B cell (primary cell): ENCODE measurements at places on chromosomes 12 and 14. TPM values are rescaled to one million over a fixed set of nuclear protein-coding genes. Genes with fewer than 3 reads are reported as not detected.

GRCh38 chr14:80768646-80769045 lies 172.9 kb downstream of the CEP128 start:
- no peaks in the 10 kb centered on the region for H3K4me1 ChIP-seq
- no peaks in the 10 kb centered on the region for H3K27me3 ChIP-seq
- no peak overlapping the region for H3K4me3 ChIP-seq
- H3K27ac ChIP-seq: no peak overlapping the region
- H3K36me3 ChIP-seq: no peaks in the 10 kb centered on the region

GRCh38 chr12:112676507-112676906 lies 115.0 kb upstream of the RPH3A start:
- peaks cover 7% of the 10 kb centered on the region for H3K27me3 ChIP-seq
- no peak overlapping the region for H3K27ac ChIP-seq
- no peaks in the 10 kb centered on the region for H3K4me1 ChIP-seq
- DNase-seq: no peak
- no peak overlapping the region for H3K4me3 ChIP-seq
- no peaks in the 10 kb centered on the region for H3K36me3 ChIP-seq

- peaks cover 9% of the 10 kb centered on the region for H3K4me1 ChIP-seq
- no peak overlapping the region for H3K27ac ChIP-seq
- no peak overlapping the region for H3K4me3 ChIP-seq
- no peak for DNase-seq
Measured at GRCh38 chr12:131040491-131040890, 86.8 kb downstream of the ADGRD1 start.

DNA sequence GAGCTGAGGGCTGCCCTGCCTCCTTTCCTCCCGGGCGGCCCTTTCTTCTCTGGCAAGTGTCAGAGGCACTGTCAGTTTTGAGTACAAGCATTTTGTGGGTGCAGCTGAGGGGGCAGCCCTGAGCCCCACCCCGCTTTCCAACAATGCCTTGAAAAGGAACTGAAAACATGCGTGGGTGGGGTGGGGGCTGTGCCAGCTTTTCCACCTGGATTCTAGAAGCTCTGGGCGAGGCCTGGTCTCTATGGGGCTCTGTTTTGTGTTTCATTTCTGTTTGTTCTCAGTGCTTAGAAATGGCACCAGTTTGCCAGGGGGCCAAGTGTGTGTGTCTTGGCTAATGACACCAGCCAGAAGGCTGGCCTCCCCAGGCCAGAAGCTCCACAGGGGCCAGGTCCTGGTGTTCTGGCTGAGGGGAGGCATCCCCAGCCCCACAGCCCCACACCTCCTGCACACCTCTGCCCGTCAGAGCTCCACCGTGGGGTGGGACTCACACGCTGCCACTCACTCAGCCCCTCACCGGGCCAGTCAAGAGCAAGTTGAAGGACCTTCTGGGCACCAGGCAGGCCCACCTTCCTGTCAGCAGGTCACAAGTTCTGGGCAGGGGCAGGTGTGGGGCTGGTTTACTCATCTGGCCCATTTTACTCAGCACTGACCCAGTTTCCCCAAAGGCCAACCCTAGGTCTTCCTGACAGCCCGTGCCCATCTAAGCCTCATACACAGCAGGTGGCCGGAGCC lies 155.1 kb downstream of the CALM1 start:
- H3K27ac ChIP-seq: no peak overlapping the region
- H3K36me3 ChIP-seq: no peaks in the 10 kb centered on the region
- DNase-seq: no peak
- H3K27me3 ChIP-seq: no peaks in the 10 kb centered on the region
- no peaks in the 10 kb centered on the region for H3K4me1 ChIP-seq

- DNase-seq: no peak
- no peaks in the 10 kb centered on the region for H3K27me3 ChIP-seq
- no peak overlapping the region for H3K4me3 ChIP-seq
- no peak overlapping the region for H3K27ac ChIP-seq
- peaks cover 9% of the 10 kb centered on the region for H3K36me3 ChIP-seq
Measured at GRCh38 chr14:74733221-74733620, 20.3 kb downstream of the FCF1 start.

DNA sequence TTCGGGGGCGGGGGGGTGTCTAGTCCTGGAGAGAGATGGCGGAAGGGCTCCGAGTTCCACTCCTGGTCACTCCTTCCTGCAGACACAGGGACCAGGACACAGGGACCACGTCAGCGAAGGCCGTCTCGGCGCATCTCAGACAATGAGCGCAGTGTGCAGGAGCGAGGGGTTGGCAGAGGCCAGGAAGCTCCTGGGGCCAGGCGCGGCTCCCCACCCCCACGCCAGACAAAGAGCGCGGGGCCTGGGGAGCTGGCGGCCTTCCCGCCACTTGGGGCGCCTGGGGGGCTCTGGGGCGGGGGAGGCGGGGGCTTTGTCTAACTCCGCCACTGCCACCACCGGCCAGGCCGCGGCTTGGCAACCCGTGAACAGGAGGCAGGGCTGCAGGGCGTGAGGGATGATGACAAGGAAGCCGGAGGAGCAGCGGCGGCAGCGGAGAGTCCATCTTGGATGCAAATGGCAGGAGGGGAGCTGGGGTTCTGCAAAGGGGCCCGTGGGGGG lies 2.2 kb downstream of the CDK2AP1 start:
- no peaks in the 10 kb centered on the region for H3K27me3 ChIP-seq
- peak; percentile 74 for DNase-seq
- no peaks in the 10 kb centered on the region for H3K36me3 ChIP-seq

- H3K4me1 ChIP-seq: peaks cover 9% of the 10 kb centered on the region
- no peak overlapping the region for H3K27ac ChIP-seq
- no peaks in the 10 kb centered on the region for H3K27me3 ChIP-seq
- H3K4me3 ChIP-seq: no peak overlapping the region
- no peaks in the 10 kb centered on the region for H3K36me3 ChIP-seq
Measured at GRCh38 chr14:67420102-67420739, 8.3 kb upstream of the PLEK2 start.

- H3K27ac ChIP-seq: no peak overlapping the region
- peaks cover 41% of the 10 kb centered on the region for H3K36me3 ChIP-seq
- no peak for DNase-seq
- no peaks in the 10 kb centered on the region for H3K4me1 ChIP-seq
- no peaks in the 10 kb centered on the region for H3K27me3 ChIP-seq
Measured at GRCh38 chr12:117013726-117014125, 85.5 kb downstream of the TESC start.

- no peak overlapping the region for H3K4me3 ChIP-seq
- H3K27ac ChIP-seq: no peak overlapping the region
- no peaks in the 10 kb centered on the region for H3K27me3 ChIP-seq
Measured at GRCh38 chr14:96232506-96232905, 23.5 kb upstream of the BDKRB1 start.

GRCh38 chr14:67650694-67651093 lies 23.7 kb downstream of the VTI1B start:
- no peak overlapping the region for H3K4me3 ChIP-seq
- H3K27me3 ChIP-seq: no peaks in the 10 kb centered on the region
- DNase-seq: no peak
- H3K36me3 ChIP-seq: peaks cover 19% of the 10 kb centered on the region
- no peak overlapping the region for H3K27ac ChIP-seq
- H3K4me1 ChIP-seq: no peaks in the 10 kb centered on the region

GRCh38 chr14:89542786-89543424 lies 125.9 kb upstream of the FOXN3 start:
- H3K27ac ChIP-seq: no peak overlapping the region
- H3K27me3 ChIP-seq: no peaks in the 10 kb centered on the region
- H3K4me3 ChIP-seq: no peak overlapping the region
- H3K36me3 ChIP-seq: no peaks in the 10 kb centered on the region
- no peaks in the 10 kb centered on the region for H3K4me1 ChIP-seq

GRCh38 chr12:96500693-96501092 lies 11.3 kb downstream of the CFAP54 start:
- no peak overlapping the region for H3K4me3 ChIP-seq
- peaks cover 27% of the 10 kb centered on the region for H3K4me1 ChIP-seq
- H3K36me3 ChIP-seq: no peaks in the 10 kb centered on the region
- no peak overlapping the region for H3K27ac ChIP-seq

DNA sequence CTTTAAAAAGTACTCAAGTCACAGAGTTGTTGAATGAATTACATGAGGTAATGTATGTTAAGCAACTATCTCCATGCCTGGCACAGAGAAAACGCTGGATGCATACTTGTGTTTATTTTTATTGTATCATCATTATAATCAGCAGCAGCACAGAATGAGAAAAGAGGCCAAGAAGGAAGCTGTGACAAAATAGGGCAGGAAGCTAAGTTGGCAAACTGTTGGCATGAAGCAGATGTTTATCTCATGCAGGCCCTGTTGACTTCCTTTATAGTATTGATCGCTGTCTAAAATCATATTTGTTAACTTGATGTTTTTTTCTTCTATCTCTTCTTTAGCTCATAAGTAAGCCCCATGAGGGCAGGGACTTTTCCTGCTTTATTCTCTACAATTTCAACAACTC lies 466.6 kb downstream of the TRHDE start:
- no peaks in the 10 kb centered on the region for H3K27me3 ChIP-seq
- H3K36me3 ChIP-seq: no peaks in the 10 kb centered on the region
- no peak for DNase-seq
- no peak overlapping the region for H3K4me3 ChIP-seq

TMEM121 gene
- total RNA-seq: 0.99 and 1.0 TPM in 2 replicates

RNF212B gene
- not detected in 2 replicates for total RNA-seq

CD69 gene
- total RNA-seq: 44.8 and 45.1 TPM in 2 replicates

RASAL1 gene
- total RNA-seq: 11.0 and 13.9 TPM in 2 replicates

MANSC1 gene
- 0.32 and 0.73 TPM in 2 replicates for total RNA-seq

SCN8A gene
- total RNA-seq: 1.0 and 1.1 TPM in 2 replicates

MANSC4 gene
- total RNA-seq: not detected in 2 replicates
